ENCODE measurements at places on chromosomes 3 and 15.

GRCh38 chr15:81311752-81312464 is 12.0 kb downstream of the STARD5 start:
- DNase-seq, result no peak

- DNase-seq, result no peak
These were observed 252.3 kb upstream of the LRTM1 start for GRCh38 chr3:55180161-55180560.

- no peak for DNase-seq
These were observed 47.2 kb downstream of the IGSF11 start for GRCh38 chr3:118987477-118987876.

GRCh38 chr15:75454471-75455378 is 3.2 kb upstream of the SIN3A start:
- DNase-seq, result peak; percentile 56

- DNase-seq, result no peak
These were observed 59.3 kb upstream of the OSTN start for GRCh38 chr3:191139736-191140135.

DNA sequence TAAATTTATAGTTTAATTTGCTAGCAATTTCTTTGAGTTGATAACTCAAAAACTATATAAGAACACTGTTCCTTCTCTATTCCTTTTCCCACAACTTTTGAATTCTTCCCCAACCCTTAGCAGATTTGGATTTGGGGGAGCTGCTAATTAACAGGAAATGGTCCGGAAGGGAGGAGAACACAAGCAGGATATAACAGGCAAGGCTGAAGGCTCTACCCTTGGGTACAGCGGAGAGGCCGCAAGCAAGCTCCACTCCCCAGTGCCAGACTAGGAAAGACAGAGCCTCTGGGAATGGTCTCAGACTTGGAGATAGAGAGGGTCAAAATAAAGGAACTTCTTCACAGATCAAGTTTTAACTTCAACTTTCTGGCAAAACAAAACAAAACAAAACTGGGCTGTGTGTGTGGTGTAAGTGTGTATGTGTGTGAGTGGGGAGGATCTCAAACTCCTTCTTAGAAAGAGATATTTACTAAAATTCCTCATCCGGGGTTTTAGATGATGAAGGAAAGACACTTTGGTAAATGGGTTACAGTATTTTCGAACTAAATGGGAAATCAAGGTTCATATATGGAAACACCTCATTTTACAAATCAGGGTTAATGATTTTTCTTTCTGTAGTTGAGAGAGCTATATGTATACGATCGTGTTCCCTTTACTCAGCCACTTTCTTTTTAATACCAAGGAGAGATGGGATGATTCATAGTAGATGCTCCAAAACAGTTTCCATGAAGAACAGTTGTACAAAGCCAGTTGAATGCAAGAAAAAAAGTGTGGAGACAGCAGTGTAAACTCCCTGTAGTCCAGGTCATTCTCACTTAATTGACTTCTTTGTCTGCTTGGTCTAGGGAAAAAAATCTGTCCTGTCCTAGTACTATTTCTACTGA is 161.1 kb downstream of the TP63 start:
- DNase-seq, result no peak

- no peak for DNase-seq
These were observed 10.2 kb downstream of the CD276 start for GRCh38 chr15:73694419-73694818.

- DNase-seq, result no peak
These were observed 13.6 kb downstream of the GRM2 start for GRCh38 chr3:51720292-51721061.

- DNase-seq, result no peak
These were observed 181.6 kb upstream of the MBNL1 start for GRCh38 chr3:152087153-152087552.

DNA sequence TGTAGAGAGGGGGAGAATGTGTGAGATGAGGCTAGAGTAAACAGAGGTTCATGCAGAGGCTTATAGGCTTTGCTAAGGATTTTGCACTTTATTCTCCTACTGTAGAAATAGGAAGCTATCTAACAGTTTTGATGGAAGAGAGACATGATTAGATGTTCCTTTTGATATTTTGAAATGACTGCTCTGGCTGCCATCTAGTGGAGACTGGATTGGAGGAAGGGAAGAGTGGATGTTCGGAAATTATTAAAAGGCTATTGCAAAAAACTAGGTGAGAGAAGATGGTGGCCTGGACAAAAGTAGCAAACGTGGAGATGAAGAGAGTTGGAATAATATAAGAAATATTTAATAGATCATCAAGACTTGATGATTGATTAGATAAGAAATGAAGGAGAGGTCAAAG is 42.2 kb downstream of the SYN2 start:
- DNase-seq, result no peak

DNA sequence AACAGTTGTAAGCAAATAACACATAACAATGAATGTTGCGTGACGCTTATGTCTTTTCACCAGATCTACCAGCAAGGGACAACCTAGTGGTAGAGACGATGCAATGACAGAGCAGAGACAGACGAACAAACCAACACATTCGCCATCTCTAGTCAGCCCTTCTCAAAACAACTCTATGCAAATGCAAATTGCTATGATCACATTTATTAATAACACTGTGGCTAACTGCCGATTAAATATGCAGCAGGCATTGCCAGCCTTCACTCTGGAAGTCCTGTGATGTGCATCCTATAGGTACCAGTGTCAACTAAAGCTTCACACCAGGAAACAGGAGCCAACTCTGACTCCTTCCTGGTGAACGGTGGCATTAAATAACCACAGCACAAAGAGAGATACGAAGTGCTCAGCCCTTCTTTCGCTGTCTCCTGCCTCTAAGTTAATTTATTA is 94.2 kb downstream of the FOXP1 start:
- no peak for DNase-seq
